Activated T-helper 9 cell treated with anti-CD3 and anti-CD28 coated beads, Interleukin-2, amount 50 U/mL, for 16 hours (primary cell): ENCODE measurements at places on chromosomes 12 and 14.

DNA sequence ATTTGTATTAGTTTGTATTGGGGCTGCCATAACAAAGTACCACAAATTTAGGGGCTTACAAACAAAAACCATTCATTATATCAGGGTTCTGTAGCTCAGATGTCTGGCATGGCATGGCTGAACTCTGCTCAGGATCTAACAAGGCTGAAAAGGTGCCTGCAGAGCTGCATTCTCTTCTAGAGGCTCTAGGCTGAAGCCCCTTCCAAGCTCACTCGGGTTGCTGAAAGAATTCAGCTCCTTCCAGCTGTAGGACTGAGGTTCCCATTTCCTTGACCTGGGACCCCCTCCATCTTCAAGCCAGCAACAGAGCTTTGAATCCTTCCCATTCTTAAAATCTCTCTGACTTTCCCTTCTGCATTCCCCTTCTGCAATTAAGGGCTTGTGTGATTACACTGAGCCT lies 90.7 kb downstream of the NUAK1 start:
- no peak for DNase-seq

DNA sequence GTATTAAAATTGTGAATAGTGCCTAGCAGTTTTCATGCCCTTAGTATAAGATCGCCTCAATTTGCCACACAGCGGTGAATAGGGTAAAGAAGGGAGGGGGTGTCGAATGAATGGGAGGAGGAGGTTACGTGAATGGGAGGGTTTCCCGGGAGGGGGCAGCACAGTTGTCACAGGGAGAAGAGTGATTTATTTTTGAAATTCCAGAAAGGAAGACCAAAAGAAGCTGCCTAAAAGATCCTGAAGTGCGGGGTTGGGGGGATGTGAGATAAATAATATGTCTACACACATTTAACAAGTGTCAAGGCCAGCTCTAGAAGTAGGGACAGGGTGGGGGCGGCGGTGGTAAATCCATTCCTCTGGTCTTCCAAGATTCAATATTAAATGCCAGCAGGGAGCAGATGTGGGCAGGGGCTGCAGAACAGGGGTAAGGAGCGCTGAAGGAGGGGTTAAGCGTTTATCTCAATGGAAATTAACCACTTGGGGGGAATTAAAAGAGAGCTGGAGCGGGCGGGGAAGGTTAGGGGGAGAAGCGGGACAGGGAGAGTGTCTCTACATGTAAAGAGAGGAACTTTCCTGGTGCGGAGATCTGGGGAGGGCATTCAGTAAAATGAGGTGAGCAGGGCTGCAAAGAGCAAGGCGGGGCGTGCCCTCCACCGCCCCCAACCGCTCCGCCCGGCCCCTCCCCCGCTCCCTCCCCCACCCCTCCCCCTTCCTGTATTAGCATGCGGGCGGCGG lies 867 bp downstream of the C12orf42 start:
- no peak for DNase-seq

DNA sequence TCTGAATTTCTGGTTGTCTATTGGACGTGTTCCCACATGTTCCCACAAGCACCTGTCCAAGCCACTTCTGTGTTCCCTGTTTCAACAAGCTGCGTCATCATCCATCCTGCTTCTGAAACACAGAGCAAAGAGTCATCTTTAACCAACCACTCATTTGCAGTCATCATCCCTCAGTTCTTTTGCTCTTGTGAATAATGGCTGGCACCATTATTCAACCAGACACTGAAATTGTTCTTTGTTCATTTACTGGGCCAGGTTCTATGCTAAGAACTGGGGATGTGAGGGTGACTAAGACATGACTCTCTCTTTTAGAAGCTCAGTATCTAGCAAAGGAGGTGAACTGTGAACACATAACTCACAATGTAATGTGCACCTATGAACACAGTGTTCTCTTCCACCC lies 40.7 kb upstream of the ANO4 start:
- DNase-seq, result no peak

GRCh38 chr14:31024577-31025366 lies 677 bp upstream of the AP4S1 start:
- DNase-seq, result no peak

GRCh38 chr12:111248236-111249017 lies 120.5 kb downstream of the PHETA1 start:
- no peak for DNase-seq

DNA sequence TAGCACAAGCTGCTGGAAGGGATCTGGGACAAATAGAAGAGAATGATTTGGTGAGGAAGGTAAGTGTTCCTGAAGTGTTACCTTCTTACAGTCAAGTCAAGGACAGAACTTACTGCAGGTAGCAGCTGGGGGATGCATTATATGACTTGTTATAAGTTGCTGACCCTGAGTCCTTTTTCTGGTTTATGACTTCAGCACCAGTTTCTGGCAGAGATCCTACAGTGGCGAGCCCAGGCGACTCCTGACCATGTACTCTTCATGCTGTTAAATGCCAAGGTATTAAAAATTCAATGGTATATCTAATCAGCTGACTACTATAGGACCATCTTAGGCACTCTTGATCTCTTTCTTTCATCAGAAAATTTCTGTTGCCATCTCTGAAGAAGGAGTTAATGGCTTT lies 45.1 kb upstream of the ATF1 start:
- DNase-seq, result no peak

DNA sequence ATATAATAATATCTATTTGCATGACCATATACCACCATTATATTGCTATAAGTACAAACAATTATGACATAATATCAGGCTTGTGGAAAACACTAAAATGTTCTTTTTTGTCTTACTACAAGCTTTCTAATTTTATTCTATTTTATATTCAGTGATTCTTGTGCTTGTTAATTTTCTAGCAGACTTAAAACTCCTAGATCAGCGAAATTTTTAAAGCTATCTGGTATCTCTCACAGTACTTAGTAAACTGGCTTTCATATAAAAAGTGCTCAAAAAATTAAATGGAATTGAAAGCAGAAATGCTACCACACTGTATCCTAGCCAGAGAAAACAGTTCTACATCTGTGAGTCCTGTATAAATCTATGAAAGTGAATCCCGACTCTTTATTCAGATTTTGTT lies 105.3 kb downstream of the PAX9 start:
- DNase-seq, result no peak

- no peak for DNase-seq
These were observed 90.1 kb upstream of the FLRT2 start for GRCh38 chr14:85439696-85440328.

DNA sequence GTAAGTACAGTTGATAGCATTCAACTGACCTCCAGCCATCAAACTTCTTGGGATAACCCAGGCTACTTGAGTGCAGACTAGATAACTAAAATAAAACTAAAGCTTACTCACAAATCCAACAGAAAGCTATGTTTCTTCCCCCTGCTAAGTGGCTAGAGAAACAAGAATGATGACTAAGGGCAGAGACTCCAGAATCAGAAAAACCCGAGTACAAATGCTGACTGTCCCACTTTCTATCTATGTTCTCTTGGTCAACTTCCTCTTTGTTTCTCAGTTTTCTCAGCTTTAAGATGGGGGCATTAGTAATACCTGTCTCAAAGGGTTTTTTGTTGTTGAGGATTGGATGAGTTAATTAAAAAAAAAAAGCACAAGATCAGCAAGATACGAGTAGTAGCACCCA lies 6.1 kb upstream of the NUAK1 start:
- no peak for DNase-seq

DNA sequence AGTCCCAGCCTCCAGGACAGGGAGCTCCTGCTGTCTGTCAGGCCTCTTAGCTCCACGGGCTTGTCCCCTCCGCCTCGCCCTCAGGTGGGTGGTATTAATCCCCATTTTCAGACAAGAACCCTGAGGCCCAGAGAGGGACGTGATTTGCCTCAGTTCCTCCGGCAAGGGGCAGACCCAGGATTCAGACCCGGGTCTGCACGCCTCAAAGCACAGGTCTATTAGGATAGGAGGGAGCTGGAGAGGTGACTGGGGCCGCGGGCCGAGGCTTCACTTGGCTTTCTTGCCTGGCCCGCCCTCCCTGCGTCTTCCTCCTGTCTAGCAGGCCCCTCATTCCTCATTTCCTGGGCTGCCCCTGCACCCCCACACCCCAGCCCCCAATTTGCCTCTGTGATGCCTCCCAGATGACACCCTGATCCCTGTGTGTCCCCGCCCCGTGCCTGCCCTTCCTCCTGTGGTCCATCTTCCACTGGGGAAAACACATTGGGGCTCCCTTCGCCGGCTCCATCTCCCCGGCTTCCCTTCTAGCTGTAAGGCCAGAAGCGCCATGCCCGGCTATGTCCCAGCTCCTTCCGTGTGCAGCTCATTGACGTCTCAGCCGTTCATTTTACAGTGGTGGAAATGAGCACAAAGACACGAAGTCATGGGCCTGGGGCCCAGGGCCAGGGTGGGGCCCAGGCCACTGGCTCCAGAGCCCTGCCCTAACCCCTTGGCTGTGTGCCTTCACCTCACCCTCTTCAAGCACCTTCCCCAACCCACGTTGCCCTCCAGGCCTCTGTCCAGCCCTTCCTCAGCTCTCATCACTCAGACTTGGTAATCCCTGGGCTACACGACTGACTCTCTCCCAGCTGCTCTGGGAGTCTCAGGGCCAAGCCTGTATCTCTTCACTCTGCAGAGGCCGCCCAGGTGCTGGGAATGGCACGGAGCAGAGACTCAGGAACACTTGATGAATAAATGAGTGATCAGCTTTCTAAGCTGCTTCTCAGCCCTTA lies 15.5 kb upstream of the CYP46A1 start:
- DNase-seq, result no peak

- DNase-seq, result no peak
These were observed 220.5 kb upstream of the ATXN7L3B start for GRCh38 chr12:74317078-74317601.

DNA sequence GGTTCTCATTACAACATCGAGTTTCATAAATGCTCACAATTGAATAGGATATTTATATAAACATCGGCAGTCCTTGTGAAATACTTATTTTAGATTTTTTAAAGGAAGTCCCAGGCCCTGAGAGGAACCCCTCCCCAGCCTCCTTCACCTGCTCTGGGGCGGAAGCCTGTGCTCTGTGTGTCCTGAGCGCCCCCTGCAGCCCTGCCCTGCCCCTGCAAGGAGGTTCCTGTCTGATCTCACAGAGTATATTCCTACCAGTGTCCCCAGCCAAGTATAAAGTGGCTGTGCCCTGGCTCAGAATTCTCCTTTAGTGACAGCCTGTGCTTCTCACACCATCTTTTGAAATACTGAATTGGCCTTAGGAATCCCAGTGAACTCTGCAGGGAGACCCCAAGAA lies 659.5 kb downstream of the TMEM121 start:
- DNase-seq, result peak; percentile 55

GRCh38 chr12:38456537-38457120 lies 140.1 kb downstream of the ALG10B start:
- no peak for DNase-seq

GRCh38 chr12:75207338-75208083 lies 2.1 kb downstream of the KCNC2 start:
- no peak for DNase-seq

- DNase-seq, result no peak
These were observed 34.3 kb upstream of the DICER1 start for GRCh38 chr14:95191445-95192199.

- no peak for DNase-seq
These were observed 53.3 kb upstream of the NR2C1 start for GRCh38 chr12:95126736-95127135.

DNA sequence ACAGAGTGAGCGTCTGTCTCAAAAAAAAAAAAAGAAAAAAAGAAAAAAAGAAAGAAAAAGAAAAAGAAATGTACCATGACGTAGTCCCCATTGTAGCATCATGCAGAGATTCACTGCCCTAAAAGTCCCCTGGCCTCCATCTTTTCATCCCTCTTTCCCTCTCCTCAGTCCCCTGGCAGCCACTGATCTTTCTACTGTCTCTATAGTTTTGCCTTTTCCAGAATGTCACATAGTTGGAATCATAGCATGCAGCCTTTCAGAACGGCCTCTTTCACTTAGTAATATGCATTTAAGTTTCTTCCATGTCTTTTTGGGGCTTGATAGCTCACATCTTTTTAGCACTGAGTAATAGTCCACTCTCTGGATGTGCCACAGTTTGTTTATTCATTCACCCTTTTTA lies 60.5 kb upstream of the NCOR2 start:
- no peak for DNase-seq

DNA sequence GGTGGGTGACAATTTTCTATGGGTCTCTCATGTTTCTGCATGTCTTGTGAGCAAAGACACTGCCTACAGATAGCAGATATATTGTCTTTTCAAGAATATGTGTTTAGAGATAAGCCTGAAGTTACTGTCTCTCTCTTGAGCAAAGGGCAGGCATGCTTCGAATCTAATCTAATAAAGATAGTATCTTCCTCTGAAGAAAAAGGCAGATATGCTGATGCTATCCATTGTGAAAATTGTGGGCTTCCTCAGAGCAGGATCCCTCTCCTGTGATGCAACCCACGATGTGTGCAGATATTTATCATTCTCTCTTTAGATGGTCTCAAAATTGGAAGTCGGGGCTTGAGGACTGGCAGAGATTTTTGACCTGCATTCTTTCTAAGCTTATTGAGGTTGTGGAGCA lies 187.0 kb downstream of the DACT1 start:
- no peak for DNase-seq

- no peak for DNase-seq
These were observed 433.0 kb downstream of the LRIG3 start for GRCh38 chr12:58487255-58487654.

DNA sequence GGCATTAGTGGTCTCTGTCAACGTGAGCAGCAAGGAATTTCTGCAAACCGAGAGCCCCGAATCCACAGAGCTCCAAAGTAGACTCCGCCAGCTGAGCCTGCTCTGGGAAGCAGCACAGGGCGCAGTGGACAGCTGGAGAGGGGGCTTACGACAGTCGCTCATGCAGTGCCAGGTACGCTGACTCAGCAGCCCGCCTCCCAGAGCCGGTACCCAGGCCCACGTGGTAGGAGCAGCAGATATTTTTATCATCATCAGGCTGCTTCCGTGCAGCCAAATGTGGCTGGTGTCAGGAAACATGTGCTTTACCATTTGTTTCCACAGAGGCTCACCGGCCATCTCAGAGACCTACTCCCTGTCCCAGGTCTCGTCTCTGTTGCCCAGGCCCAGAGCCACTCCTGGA lies 73.7 kb downstream of the ESR2 start:
- DNase-seq, result no peak

GRCh38 chr14:94562022-94562421 lies 780 bp downstream of the SERPINA4 start:
- DNase-seq, result no peak

DNA sequence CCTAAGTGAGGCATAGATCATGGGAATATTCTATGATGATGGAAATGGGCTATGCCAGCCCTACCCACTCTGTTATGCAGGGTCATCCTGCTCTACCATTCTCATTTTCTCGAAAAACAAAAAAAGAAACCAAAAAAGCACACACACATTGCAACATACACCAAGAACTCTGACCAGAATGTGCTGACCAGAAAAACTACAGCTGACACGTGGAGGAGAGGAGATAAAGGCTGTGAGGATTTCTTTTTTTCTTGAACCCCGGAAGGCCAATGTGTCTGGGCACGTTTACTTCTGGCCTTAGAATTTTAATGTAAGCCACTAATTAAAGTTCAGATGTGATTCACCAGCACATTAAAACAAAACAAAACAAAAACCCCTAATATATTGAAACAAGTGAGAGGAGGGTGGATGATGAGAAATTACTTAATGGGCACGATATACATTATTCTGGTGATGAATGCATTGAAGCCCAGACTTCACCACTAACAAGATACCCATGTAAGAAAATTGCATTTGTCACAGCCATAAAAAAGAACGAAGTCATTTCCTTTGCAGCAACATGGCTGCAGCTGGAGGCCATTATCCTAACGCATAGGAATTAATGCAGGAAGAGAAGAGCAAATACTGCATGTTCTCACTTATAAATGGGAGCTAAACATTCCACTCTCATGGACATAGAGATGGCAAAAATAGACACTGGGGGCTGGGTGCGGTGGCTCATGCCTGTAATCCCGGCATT lies 66.3 kb upstream of the PLEKHG3 start:
- no peak for DNase-seq

GRCh38 chr12:106999446-106999845 lies 12.5 kb upstream of the MTERF2 start:
- no peak for DNase-seq
